ENCODE measurements at places on chromosomes 2 and 18. TPM values are rescaled to one million over a fixed set of nuclear protein-coding genes. Genes with fewer than 3 reads are reported as not detected.

The MYO5B gene
- total RNA-seq = 0.12 TPM

The GDF7 gene
- total RNA-seq = 0.10 TPM

The UGT1A5 gene
- total RNA-seq = not detected

The CDH7 gene
- not detected for total RNA-seq

The TPO gene
- total RNA-seq = not detected

The CCDC85A gene
- total RNA-seq = not detected

The DES gene
- not detected for total RNA-seq

The PROM2 gene
- total RNA-seq = 0.37 TPM

The ALPP gene
- not detected for total RNA-seq

The NT5C1B gene
- total RNA-seq = not detected

DNA sequence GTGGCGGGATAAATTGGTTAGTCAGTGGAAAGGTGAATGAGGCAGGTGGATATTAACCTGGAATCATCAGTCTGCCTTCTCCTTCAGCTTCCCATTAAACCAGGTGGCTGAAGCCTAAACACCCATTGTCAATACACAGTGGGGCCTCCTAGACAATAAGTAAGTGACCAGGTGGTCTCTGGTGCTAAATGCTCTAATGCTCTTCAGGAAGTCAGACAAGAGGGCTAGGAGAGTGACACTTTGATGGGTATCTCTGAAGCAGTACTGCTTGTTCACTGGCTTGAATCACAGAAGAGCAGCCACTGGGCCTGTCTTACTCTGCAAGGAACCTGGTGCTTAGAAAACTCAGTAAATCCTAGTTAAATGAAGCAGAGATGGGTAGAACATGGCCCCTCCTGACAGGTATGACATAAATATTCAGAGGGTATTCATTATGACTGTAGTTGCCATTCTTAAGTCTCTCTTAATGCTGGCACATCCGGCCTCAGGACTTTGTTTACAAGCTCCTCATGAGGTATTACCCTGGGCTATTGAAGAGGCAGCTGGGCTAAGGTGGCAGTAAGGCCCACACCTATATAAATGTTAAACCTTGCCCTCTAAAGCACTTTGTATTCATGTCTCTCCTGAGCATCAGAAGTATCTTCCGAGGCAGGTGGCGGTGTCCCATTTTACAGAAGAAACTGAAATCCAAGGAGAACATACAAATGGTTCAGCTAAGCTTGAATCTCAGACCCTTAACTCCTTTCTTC, 104.9 kb downstream of the NCK2 start:
- DNase-seq = no peak

DNA sequence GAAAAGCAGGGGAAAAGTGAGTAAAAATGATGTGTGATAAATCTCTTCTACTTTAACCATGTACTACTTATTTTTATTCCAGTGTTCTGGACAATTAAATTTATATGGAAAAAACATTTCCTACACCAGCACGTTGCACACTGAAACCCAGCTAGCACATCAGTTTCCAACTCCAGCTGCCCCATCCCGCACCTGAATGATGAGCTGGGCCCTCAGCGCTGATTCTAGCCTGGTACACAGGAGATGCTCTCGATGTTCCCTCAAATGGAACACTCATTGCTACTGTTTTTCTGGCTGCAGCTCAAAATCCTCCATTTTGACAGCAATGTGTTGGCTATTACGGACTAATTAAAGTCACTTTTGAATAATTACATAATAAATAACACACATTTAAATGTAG, 783.1 kb upstream of the FSHR start:
- DNase-seq = no peak

DNA sequence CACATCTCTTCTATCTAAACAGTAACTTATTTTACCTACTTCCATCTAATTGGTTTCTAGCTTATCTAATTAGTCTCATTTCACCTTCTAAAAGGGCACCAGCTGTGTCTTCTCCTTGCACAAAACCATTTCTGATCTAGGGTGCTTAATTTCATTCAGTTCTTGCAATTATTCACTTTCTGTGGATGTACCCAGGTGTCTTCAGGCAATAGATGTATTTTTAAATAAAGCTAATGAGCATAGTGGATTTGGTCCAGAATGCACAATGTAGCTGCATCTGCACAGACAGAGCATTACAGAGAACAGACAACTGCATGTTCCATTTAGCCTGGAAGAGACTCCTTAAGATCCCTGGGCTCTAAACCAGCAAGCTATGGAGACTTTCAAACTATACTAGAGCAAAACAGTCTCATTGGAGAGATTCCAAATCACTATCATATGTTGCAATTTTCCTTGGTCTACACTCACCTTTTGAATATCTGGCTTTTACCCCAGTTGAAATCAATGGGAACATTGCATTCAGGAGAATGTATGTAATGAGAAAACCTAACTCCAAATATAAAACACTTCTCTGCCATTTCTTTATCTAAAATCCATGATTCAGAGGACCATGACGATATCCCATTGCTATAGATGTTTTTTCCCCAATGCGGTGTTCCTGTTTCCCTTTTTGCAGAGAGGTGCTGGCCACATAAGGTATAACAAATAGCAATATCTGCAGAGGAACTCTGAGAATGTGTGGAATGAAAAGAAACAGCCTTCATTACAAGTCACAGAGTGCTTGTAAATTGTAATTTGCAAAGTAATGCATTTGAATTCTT, 3.5 kb upstream of the RFX8 start:
- DNase-seq = no peak

DNA sequence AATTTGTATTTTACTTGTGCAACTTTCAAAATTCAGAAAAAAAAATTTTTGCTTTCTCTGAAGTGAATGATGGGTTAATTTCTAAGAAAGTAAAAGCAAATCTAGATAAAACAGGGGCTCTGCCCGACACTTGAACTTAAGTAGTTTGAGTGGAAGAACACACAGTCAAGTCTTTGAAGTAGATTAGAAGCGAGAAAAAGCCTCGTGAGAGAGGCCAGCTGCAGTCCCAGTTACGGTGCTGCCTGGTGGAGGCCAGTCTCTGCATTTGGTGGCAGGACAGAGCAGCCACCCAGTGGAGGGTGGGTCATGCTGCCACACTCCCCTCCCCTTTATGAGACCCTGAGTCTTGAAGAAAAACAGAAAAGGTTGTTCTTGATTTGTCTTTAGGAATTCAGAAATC, 81.8 kb downstream of the INPP5D start:
- DNase-seq = no peak

GRCh38 chr2:39476524-39476923, 39.4 kb upstream of the MAP4K3 start:
- DNase-seq = no peak

GRCh38 chr2:5764041-5764440, 71.9 kb downstream of the SOX11 start:
- DNase-seq = no peak

- no peak for DNase-seq
These were observed 133.7 kb downstream of the ATL2 start for GRCh38 chr2:38243186-38243880.

- DNase-seq = no peak
These were observed 9.4 kb upstream of the PRLH start for GRCh38 chr2:237556773-237557632.

DNA sequence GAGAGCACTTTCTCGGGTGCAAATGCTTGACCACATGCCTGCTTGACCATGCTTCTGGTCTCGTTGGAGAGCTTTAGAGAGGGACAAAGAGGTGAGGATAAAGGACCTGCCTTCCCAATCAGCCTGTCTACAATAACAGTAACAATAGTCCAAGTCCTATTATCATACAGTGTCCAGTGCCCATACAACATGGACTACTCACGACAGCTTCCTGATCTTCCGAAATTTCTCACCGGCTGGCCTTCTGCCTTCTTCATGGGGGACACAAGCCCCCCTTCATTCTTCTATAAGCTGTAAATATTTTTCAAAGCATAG, 329.0 kb downstream of the PAX3 start:
- no peak for DNase-seq

GRCh38 chr2:67486041-67486796, 89.1 kb downstream of the ETAA1 start:
- DNase-seq = no peak

GRCh38 chr2:57107353-57107752, 923.6 kb downstream of the CCDC85A start:
- DNase-seq = no peak

- DNase-seq = no peak
These were observed 3.9 kb upstream of the MGAT4A start for GRCh38 chr2:98734823-98735260.

GRCh38 chr18:2654928-2655177, 673 bp upstream of the SMCHD1 start:
- peak; percentile 70 for DNase-seq

DNA sequence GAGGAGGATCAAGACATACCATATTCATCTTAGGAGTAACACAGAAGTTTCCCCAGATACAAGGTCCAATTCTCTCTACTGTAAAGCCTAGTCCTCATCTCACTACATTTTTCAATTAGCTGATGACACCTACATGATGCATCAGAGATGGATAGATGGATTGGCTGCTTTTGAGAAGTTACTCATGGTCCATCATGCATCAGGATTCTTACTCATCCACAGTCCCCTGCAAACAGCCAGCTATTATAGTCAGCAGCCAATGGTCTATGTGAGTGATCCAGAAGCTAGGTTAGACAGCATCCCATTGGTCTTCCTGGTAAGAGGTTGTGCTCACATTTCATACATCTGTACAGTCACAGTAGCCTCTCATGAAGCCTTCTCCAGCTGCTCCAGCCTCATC, 154.5 kb upstream of the NRP2 start:
- DNase-seq = no peak

DNA sequence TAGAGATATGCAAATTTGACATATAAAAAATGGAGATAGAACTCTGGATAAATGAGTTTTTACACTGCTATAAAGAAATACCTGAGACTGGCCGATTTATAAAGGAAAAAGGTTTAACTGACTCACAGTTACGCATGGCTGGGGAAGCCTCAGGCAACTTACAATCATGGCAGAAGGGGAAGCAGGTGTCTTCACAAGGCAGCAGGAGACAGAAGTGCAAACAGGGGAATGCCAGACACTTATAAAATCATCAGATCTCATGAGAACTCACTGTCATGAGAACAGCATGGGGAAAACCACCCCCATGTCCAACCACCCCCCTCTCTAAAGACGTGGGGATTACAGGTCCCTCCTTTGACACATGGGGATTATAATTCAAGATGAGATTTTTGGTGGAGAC, 1540.2 kb upstream of the SLC39A10 start:
- DNase-seq = no peak

GRCh38 chr2:121350890-121351289, 65.9 kb upstream of the TFCP2L1 start:
- no peak for DNase-seq

DNA sequence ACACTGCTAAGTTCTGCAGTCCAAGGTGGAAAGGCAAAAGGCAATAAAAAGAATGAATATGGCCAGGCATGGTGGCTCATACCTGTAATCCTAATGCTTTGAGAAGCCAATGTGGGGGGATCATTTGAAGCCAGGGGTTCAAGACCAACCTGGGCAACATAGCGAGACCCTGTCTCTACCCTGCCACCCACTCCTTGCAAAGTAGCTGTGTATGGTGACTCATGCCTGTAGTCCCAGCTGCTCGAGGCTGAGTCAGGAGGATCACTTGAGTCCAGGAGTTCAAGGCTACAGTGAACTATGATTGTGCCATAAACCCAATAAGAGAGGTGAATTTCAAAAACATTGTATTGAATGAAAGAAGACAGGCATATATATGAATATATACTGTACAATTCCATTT, 2.4 kb downstream of the MYL12B start:
- no peak for DNase-seq

- no peak for DNase-seq
These were observed 368.6 kb downstream of the EIPR1 start for GRCh38 chr2:3009005-3009404.

- no peak for DNase-seq
These were observed 166.0 kb upstream of the STK17B start for GRCh38 chr2:196337208-196337953.

- DNase-seq = no peak
These were observed 62.5 kb upstream of the B3GNT7 start for GRCh38 chr2:231332872-231333500.

DNA sequence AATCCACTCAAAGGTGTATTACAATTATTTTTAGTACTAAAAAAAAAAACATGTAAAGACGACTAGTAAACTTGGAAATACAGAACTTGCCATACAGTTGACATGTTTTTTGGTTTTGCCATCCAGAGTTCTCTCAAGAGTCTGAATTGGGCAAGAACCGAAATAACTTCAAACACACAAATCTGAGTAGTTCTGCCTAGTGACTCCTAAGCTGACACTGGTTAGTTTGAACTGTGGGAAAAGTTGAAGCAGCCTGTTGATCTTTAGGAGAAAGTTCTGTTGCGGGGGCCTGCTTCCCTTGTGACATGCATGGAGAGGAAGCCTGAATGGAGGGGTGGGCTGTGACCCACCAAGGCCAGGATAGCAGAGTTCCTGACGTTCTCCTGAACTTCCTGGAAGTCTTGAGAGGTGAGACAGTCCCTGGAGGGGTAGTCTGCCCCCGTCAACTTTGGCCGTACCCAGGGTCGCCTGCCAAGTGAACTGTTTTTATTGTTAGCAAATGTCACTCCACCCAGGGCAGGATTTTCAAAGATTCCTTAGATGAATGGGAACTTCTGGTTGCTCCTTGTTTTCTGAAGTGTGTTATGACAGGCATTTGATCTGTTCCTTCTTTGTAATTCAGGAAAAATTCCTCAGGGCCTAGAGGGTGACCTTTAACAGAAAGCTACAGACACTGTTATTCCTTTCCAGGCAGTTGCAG, 85.6 kb upstream of the SPTBN1 start:
- DNase-seq = no peak

- DNase-seq = no peak
These were observed 36.8 kb upstream of the PLEKHM3 start for GRCh38 chr2:208062113-208062512.

DNA sequence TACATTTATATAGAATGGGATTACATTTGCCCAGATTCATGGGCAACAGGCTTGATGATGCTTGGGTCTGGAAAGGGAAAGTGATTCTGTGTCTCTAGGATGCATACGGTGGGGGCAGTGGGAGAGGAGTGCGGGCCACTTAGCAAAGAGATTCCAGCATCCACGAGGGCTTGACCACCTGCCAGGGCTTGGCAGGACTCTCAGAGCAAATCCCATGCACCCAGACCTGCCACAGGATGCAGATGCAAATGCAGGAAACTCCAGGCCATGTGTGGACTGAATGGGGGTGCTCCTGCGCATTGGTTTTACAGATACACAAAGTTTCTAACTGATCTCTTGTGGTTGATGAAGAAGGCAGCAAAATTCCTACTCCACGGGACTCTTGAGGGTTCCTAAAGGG, 334.7 kb downstream of the CYRIA start:
- DNase-seq = no peak

DNA sequence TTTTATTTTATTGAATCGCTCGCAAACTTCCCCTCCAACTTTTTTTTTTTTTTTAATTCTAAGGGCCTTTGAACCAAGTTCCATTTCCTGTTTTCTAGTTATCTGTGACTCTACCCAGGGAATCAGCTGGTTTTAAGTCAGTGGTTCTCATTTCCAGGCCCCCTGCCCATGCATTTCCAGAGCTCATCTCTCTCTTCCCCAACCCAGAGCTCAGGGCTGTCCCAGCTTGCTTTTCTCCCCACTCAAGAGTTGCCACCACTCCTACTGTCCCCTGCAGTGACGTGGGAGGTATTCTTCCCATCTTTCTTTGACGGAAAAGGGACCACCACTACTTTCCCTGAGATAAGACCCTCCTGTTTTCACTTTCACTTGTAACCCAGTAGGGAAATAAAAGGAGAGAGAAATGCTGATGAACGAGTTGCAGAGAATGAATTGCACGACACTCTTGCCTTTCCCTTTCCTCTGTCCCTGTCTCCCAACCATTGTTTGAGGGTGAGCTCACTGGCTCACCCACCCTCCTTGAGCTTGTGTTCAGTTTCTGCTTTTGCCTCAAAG, 42.1 kb downstream of the TET3 start:
- no peak for DNase-seq
